Stimulated activated CD8-positive, alpha-beta memory T cell treated with anti-CD3 and anti-CD28 coated beads, Interleukin-4, amount 100 ng/mL, for 1 hour (primary cell): ENCODE measurements at places on chromosomes 5 and 9.

DNA sequence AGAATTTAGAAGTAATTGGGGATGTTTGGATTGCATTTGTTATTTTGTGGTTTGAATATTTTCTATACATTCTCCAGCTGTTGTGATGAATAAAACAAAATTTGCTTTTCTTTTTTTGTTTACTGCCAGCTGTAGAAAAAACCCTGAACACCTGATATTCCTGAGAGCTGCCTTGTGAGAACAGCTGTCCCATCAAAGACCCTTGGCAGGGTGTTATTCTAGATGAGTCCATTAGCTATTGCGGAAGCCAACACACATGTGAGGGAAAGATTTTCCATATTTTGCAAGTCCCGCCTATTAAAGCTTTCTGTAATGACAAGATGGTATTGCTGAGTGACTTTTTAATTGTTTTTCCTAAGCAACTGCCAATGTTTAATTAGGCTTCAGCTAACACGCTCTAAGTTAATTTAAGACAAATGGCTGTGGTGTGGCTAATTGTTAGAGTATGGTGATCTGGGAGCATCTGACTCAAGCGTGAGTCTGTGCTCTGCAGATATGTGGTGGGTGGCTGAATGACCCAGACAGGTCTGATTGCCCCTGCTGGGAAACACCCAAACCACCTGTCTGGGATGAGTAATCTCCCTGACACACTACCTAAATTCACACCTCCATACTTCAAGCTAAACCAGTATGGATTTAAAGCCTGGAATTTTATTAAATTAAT lies 86.5 kb upstream of the PRLR start:
- no peak for DNase-seq

- no peak for DNase-seq
Measured at GRCh38 chr5:6827526-6828219, 114.4 kb downstream of the TENT4A start.

DNA sequence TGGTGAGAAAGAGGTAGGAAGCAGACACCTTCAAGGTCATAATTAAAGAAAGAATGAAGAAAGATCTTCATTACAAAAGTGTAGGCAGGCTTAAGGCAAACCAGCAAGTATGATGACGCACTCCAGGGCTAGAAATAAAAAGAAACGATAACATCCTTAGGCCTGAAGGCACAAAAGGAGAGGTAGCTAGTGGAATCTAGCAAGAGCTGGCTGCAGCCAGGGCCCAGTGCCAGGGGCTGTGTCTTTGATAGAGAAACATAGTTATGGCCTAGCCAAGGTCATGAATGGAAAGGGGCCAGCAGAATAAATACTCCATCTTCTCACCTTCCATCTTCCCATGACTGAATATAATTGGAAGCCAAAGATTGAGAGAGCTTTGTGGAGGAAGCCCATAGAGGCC lies 6.8 kb upstream of the SH3TC2 start:
- DNase-seq: no peak

DNA sequence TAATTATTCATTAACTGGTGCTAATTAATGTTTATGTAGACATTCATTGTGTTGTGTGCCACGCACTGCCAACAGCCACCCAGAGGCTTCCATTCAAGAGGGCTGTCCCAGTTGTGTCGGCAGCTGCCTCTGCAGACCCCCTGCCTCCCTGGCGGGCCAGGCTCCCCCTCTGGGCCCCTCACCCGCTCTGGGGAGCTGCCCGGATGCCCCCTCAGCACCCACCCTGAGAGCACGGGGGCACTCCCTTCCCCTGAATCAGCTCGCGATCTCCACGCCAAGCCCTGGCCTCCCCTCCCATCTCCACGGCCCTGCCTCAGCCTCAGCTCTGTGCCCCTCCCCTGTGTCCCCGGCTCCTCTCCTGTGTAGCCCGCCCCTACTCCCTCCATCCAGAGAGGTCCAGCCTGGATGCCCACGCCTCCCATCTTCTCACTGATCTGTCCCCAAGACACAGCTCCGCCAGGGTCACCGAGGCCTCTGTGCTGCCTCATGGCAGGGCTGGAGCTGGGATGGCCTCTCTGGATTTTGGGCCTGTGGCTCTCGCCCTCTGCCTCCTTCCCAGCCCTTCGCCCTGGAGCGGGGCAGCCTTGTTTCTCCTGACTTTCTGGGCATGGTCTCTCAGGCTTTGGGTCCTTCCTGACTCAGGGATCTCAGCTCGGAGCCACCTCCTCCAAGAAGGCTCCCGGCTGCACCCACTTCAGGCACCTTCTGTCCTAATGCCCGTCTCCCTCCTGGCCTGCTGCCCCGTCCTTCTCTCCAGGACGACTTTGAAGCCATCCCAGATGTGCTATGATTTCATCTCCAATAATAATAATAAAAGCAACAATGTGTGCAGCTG lies 16.0 kb upstream of the SLC9A3 start:
- no peak for DNase-seq

- no peak for DNase-seq
Measured at GRCh38 chr9:84343111-84343521, 2.6 kb upstream of the SLC28A3 start.

DNA sequence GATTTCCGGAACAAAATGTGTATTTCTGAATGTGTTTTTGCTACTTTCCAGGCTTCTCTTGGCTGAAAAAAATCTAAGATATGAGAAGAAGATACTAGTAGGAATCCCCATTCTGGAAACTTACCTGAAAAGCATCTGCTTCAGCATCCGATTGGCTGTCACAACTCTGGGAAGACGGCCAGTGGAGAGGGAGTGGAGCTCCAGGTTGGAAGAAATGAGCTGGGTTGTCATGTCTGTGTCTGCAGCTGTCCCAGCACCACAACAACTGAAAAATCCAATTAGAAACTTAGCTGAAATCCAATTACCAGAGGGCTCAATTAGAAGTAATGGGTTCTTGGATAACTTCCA lies 3.0 kb downstream of the PSMB7 start:
- no peak for DNase-seq

GRCh38 chr9:125811002-125811401 lies 63.8 kb downstream of the PBX3 start:
- DNase-seq: no peak

DNA sequence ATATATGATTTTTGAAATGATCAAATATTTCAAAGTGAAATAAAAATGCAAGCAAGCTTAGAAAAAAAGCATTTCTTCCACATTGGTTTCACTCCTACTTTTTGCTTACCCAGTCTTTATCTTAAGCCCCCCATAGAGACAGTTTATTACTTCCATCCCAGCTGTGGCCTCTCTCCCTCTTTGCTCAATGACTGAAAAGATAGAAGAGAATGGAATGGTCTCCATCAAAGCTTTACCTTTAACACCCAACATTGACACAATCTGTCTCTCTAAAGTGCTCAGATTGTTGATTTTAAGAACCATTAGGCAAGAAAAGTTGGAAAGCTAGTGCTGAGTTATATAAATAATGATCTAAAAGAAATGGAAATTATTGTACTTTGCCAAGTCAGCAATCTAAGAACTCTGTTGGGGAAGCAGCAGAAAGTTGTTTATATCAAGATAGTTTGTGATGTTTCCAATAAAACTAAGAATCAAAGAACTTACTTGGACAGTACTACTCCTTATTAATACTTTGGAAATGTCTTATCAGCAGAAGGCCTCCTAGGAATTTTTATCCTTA lies 277.5 kb upstream of the NREP start:
- no peak for DNase-seq

- DNase-seq: no peak
Measured at GRCh38 chr9:18585996-18586395, 112.0 kb downstream of the ADAMTSL1 start.

DNA sequence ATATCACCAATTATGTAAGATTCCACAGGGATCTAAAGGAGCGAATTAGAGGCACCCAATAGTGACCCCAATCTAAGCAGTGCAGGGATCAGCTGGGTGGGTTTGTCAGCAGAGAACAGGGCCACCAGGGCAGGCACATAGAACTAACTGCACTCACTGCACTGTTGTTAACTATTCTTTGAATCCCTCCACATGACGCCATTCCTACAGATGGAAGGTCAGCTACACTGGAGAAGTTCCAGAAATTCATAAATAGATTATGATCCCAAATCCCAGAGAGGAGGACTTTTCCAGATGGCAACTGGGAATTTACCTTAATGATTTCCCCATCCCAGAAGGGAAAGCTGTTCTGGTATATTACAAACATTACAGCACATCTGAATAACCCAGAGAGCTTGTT lies 84.2 kb downstream of the THBS4 start:
- no peak for DNase-seq

DNA sequence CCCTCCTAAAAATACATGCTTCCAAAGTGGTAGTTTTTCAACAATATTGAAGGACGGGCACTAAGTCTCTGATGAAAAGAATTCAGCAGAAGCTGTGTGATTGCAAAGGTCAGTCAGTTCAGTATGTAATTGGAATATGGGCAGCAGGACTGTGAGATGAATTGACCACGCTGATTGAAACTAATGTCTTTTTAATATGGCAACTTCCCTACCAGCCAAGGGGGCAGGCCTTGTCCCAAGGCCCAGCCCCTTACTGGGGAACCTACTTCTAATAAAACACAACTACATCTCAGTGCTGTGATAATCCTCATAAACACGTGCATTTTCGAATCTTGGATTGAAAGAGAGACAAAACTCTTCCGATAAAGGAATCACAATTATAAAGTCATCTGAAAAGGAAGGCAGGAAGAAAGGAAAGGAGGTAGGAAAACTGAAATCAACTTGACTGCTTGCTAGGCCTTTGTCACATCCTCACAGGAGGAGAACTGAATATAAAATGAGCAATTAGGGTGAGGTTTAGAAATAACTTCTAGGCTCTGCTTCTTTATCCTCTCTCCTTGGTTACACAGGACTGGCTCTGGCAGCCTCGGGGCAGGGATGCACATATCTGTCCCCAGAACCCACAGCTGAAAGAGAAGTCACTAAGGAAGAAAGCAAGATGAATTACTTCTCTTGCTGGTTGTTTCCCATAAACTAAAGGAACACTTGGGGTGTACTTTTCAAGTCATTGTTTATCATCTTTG lies 281.9 kb downstream of the GLIS3 start:
- DNase-seq: no peak

GRCh38 chr9:136754059-136754572 lies 3.9 kb downstream of the LCN8 start:
- no peak for DNase-seq

- DNase-seq: no peak
Measured at GRCh38 chr5:153520952-153521351, 30.5 kb downstream of the GRIA1 start.

DNA sequence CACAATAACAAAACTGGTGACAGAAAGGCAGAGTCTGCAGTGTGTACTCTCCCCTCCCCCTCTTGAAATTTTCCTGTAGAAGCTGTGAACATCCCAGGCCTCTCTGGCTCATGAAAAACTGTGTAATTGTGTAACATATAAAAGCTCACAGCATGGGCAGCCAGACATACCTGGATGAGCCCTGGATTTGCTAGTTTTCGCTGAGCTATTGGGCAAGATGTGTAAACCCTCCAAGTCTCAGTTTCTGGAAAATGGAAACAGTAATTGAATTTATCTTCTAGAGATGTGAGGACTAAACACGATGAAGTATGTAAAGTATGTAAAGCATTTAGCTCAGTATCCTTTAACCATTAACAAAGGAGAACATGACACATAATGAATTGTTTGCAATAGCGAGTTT lies 143.2 kb upstream of the ANKH start:
- no peak for DNase-seq

DNA sequence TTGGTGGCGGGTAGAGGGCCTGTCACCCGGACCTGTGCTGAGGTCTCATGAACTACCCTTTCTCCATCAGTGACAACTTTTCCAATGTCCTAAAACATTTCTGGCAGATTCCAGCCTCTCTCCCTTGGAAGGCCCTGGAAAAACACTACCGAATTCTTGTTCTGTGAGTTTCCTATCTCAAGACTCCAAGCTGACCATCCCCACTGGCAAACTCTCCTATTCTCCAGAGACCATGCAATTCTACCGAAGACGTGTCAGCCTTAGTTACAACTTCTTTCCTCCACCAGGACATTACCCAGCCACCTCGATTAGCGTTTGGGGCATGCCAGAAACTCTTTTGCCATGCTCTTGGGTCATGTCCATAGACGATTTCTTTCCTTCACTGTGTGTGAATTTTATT lies 26.8 kb upstream of the GABRP start:
- DNase-seq: no peak

DNA sequence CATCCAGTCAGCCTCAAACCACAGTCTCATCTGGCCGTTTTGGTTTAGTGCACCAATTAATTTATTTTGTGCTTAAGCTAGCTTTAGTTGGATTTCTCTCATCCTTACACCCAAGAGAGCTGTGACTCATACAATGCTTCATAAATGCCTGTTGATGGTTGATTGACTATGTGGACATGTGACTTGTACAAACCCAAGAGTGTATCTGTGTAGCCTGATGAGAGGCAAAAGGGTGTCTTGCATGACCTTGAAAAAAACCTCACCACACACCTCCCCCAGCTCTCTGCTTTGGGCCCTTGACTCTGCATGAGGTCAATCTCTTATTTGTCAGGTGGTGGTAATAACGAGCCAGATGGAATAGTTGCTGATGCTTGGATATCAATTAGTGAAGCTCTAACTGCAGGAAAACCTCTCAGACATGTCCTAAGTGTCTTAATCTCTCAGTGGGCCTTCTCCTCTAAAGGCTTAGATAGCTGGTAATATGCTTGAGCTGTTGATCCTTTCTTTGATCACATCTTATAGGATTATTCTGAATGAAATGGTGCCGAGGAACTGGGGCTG lies 10.6 kb upstream of the GLRA1 start:
- DNase-seq: no peak

DNA sequence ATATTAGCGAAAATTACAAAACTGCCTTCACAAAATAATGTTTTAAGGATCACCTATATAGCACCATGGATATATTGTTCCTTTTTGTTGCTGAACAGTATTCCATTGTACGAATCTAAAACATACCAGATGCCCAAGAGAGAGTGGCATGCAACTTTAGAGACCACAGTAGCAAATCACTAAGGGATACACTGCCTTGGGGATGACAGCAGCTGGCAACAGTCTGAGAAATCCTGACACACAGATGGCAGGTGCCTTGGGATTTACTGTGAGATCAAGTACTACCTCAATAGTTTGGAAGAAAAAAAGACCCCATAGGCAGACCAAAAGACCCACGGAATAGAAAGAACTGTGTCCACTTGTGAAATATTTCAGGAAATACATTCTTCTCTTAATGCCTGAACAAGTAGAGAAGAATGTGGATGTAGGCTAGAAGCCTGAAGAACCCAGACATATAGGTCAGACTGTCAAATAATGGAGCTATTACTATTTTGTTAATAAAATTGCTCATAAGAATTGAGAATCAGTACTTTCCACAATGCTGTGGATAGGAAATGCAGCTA lies 53.4 kb downstream of the PLPP1 start:
- no peak for DNase-seq

DNA sequence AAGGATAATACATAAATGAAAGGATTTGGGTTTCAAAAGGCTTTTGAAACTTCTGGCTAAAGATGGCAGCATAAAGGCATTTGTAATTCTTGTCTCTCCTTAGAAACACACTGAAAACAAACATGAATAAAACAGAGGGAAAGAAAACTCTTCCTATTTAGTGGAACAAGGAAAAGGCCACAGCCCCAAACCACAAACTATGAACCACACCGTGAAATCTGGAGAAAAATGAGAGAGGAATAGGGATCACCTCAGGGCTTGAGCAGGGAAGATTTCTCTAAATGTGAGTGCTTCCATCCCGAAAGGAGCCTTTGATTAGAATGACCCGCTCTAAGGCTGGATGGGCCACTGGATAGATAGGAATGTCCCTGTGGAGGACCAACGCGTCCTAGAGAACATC lies 119.6 kb downstream of the SEC61B start:
- no peak for DNase-seq

GRCh38 chr5:114362977-114363761 lies 1.3 kb downstream of the KCNN2 start:
- no peak for DNase-seq

GRCh38 chr9:78769690-78770089 lies 472.8 kb downstream of the PSAT1 start:
- no peak for DNase-seq
